Glomerular endothelial cell (primary cell): ENCODE measurements at places on chromosomes 12 and 14. TPM values are rescaled to one million over a fixed set of nuclear protein-coding genes. Genes with fewer than 3 reads are reported as not detected.

The CCDC197 gene
- total RNA-seq: not detected in 2 replicates

The ACTR6 gene
- 11.9 and 14.1 TPM in 2 replicates for total RNA-seq

The ARHGEF40 gene
- total RNA-seq: 20.4 and 22.0 TPM in 2 replicates

The FBXW8 gene
- 20.9 and 26.8 TPM in 2 replicates for total RNA-seq

The NEUROD4 gene
- total RNA-seq: not detected in 2 replicates

The CELA1 gene
- not detected in 2 replicates for total RNA-seq

DNA sequence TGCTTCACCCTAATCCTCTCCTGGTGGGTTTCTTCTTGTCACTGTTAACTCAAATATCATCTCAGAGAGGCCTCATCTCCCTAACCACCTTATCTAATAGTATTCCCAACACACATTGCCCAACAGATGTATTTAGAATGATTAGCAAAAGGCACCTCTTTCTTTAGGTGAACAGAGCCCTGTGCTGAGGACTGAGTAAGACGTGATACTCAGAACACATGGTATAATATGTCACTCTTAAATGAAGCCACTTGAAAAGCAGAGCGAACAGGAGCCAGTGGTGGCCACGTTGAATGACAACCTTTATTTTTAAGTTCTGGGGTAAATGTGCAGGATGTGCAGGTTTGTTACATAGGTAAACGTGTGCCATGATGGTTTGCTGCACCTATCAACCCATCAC is 1.5 kb upstream of the KSR2 start:
- no peak for DNase-seq

GRCh38 chr12:13373803-13374202 is 177.3 kb downstream of the EMP1 start:
- DNase-seq: no peak

DNA sequence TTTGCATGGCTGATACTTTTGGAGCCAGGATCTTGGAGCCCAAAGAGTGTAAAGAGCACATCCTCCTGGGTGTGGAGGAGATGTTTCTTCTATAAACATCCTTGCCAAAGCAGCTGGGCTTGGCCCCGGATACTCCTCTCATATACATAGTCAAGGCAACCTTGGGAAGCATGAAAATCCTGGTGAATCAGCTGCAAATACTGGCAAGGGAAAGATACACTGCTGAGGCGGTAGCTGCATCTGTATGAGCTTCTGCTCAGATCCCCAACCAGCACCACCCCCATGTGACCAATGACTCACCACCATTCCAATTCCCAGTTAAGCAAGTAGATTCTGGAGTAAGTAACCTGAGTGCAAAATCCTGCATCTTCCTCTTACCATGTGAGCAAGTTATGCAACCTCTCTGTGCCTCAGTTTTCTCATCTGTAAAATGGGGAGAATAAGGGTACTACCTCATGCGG is 567.4 kb downstream of the MED13L start:
- DNase-seq: no peak

GRCh38 chr14:79028281-79028680 is 858.1 kb downstream of the NRXN3 start:
- DNase-seq: no peak

DNA sequence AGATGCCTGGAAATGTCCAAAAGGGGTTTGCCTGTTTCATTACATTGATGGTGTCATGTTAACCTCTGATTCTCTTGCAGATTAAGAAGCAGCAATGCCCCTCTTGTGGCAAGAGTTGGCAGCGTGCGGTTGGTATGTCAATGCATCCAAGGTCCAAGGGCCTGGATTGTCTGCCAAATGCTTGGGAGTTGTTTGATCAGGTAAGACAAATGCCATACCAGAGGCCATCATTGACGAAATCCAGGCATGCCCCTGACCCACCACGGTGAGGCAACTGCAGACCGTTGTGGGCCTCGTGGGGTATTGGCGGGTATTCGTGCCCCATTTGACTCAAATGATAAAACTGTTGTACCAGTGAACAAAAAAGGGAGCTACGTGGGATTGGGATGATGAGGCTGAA is 11.4 kb upstream of the RNASE12 start:
- DNase-seq: no peak

DNA sequence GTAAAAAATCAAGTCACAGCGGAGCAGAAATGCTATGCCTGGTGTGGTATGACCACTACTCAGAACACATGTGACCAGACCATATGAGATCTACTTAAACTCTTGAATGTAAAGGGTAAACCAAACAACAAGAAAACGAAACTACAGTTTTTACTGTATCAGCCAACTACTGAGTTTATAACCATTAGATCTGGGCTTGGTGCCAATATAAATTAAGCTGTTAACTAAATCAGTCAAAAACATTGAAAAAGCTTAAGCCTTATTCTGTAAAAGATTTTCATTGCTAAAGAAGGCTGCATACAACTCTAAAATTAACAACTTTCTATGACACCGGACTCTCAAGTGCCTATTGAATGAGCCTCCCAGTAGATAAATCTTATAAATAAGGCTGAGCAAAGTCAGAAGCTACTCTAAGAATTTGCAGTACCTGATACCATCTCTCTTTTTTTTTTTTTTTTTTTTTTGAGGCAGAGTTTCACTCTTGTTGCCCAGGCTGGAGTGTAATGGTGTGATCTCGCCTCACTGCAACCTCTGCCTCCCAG is 35.4 kb downstream of the SPTLC2 start:
- DNase-seq: no peak

- DNase-seq: no peak
Observed at GRCh38 chr14:80699861-80700260, 241.7 kb downstream of the CEP128 start.

- no peak for DNase-seq
Observed at GRCh38 chr14:100275214-100275613, 31.0 kb downstream of the SLC25A29 start.

DNA sequence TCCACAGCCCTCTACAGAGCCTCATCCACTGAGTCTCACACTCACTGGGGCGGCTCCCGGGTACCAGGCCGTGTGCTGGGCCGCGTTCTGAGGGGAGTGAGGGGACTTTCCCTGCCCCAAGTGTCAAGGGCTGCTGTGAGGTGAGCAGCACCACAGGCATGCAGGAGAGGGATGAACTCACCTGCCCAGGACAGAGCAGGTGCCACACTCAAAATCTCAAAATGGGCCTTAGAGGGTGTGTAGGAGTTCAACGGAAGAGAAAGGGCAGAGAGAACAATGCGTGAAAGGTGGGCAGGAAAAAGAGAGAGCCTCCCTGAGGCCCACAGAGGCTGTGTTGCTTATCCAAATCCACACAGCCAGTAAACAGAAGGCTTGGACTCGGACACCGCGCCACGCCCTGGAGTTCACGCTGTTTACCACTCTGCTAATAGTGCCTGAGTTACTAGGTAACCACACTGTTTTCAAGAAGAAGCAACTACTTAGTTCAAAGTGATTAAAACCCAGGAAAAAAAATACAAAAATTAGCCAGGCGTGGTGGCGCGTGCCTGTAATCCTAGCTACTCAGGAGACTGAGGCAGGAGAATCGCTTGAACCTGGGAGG is 32.7 kb downstream of the TSPAN11 start:
- DNase-seq: no peak

- peak; percentile 57 for DNase-seq
Observed at GRCh38 chr12:91355150-91356006, 172.8 kb upstream of the DCN start.

DNA sequence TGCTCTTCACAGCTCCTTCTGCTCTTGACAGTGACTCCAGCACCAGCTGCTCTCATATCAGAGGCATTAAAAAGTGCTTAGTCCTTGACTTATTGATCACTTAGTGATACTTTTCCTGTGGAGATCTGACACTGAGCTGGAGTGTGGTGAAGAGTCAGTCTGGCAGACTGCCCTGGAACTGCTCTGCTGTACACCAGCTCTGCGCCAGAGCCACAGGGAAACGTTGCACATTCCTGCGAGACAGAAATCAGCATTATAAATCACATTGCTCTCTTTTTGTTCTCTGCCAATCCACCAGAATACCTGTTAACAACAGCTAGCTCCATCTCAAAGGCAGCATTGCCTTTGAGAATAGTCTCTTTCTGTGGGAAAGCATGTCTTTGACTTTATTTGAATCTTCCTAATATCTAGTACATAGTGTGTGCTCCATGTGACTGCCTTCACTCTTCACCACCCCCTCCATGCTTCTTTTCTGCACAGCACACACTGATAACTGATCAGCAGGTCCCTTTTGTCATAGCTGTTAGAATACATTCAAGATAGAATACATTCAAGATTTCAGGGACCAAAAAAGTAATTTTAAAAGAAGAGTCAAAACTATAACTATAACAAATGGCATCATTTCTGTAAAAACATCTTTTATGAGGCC is 48.2 kb upstream of the VSX2 start:
- no peak for DNase-seq
